ENCODE measurements at places on chromosomes 2 and 18.
A peak's percentile ranks its signal among the peaks of the same experiment; 100 is the strongest.

- no peak for DNase-seq
These were observed 121.4 kb downstream of the ZNF236 start for GRCh38 chr18:76943542-76944339.

DNA sequence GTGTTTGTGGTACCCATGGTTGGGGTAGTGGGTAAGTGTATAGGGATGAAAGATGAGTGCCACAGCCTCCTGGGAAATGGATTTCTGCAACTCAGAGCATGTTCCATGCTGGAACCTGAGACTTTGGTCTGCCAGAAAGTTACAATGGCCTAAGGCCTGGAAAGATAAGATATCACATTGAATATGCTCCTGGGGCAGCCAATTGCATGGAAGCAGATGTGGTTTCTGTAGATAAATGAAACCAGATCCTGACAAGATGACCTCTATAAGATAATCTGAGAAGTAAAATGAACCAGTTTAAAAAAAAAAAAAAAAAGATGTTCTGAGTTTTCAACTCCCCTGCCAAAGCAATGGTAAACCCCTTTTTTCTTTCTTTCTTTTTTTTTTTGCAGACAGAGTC lies 91.4 kb upstream of the NCK2 start:
- DNase-seq = no peak

- DNase-seq = no peak
These were observed 132.4 kb upstream of the APCDD1 start for GRCh38 chr18:10322004-10322403.

DNA sequence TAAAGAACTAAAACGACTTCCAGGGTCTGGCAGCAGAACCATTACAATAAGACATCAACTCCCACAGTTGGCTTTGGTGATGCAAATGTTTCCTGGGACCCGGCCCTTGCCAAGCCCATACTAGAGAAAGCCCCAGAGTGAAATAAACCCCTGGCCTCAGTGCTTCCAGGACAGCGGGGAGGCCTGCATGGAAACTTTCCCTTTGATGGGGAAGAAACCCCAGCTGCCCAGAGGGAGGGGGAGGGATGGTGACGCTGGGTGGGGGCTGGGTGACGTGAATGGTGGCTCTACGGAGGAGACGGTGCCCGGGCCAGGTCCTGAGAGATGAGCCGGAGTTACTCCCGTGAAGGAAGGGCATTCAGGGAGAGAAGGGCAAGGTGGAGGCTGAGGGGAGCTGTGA lies 27.5 kb downstream of the INHBB start:
- no peak for DNase-seq

GRCh38 chr2:16425462-16426336 lies 239.9 kb downstream of the CYRIA start:
- no peak for DNase-seq

DNA sequence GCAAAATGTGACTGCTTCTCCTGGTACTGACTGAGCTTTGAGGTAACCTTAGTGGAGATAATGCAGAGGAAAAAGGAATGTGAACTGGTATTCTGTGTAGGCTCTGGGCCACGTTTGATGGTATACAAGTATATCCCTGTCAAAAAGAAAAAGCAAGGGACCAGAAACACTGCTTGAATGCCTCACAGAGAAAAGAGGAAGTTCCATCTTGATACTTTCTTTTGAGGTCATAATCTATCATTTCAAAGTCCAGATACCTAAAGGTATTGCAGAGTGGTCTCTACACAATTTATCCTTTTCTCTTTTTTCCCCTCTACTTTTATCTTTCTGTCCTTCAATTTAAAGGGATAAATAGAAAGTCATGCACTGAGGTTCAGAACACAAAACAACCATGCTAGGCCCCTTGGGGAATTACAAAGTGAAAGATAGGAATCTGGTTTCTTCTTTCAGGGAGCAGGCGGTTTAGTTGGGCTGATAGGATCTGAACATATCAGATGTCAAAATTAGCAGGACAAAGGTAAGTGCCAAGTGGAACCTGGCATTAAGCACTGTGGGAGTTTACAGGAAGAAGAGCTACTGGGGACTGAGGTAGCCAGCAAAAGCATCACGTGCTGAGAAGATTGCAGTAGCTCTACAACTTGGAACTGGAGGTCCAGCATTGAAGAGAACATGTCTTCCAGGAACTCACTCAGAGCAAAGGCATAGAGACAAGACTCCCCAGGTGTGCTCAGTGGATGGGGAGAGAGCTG lies 121.2 kb downstream of the LYPD6 start:
- DNase-seq = no peak

DNA sequence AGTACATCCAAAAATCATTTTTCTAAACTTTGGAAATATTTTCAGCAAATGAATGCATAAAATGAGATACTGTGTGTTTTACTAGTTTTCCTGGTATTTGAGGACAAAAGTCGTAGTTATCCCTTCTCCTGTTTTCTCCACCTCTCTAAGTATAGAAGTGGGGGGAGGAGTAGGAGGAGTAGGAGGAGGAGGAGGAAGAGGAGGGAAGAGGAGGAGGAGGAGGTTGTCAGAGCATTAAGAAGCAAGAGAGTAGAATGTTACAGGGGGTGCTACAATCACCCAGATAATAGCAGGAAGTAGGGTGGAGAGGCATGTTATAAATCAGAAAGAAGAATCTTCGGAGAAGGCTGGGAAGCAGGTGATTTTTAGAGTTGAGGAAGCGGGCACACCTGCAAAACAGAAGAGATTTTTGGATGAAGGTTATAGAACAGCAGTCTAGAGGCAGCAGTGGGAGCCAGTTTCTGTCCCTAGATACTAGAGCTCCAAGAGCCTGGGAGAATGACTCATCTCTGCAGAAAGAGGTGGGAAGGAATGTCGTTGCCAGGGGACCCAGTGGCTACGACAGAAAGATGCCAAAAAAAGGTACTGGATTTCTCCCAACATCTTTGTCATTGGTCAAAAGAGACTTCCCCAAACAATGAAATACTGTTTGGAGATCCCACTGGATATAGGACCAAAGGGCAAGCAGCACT lies 44.2 kb upstream of the AQP4 start:
- DNase-seq = peak; percentile 58

GRCh38 chr2:166610913-166611305 lies 116.9 kb upstream of the SCN7A start:
- DNase-seq = no peak

DNA sequence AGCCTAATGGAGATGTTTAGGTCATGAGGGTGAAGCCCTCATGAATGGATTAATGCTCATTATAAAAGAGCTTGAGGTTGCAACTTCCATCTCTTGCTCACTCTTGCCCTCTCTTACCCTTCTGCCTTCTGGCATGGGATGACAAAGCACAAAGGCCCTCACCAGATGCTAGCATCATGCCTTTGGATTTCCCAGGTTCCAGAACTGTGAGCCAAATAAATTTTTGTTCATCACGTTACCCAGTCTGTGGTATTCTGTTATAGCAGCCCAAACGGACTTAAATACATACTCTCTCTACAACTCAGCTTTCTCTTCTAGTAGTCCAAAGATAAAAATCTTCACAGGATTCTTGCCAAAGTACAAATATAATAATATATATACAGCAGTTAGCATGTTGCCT lies 75.8 kb downstream of the LNPK start:
- no peak for DNase-seq

DNA sequence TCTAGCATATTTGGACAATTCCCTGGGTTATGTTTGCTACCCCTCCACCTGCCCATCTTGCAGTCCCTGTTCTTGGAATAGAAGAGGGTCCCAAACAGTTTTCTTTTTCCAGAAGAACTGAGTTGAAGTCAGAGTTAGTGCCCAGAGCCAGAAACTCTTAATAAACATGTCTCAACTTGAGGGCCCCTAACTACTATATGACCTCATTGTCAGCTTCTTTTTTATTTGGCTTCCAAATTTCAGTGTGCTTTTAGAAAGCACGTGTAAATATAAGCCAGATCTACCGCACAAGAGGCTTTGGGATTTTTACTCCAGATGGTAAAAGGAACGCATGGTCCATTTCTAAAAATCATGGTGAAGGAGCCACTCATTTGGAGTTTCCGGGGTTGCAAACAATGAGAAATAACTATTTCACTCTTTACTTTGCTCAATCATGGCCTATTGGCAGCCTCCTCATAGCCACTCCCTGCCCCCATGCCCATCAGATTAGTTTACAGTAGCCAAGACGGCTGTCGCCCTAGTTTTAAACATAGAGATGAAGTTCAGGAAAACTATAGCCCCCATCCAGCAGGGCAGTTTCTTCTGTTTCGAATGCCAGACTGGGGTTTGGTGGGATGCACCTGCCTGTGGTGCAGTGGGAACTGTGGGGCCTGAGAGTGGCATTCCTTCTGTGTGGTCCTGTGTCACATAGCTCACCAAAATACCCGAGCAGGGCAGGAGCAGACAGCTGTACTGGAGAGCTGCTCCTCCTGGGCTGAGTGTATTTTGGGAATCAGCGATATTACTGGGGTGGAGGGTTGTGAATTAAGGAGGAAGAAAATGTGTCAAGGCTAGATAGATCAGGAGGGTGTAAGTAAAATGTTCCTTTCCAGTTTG lies 1.7 kb downstream of the MAPRE3 start:
- no peak for DNase-seq

DNA sequence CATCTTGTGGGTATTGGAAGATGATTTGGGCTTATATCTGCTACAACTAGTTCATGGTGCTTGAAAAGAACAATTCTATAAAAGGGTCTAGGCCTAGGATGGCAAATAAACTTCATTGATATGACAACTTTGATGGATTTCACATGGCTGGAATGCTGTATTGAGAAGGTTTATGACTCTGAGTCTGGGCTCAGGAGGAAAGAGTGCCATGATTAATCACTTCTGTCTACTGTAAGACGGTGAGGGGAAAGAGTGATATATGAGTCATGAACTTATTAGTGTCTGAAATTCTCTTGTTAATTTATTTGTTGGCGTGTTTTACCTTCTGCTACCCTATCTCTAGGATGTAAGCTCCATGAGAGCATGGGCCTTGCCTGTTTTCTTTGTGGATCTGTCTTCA lies 17.0 kb upstream of the ADCYAP1 start:
- DNase-seq = no peak

DNA sequence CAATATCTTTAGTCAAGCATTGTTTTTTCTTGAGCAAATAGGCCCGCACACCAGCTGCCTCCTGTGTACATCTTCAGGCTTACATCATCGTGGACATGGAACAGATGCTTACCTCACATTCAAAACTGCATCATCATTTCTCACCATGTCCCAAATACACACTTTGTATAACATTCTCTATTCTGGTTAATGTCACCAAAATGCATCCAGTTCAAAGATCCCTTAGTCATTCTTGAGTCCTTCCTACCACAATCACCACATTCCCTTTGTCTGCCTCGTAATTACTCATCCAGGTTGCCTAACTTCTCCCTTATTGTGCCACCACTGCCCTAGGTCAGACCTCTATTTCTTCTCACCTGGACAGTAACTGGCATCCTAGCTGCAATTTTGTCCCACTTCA lies 373.7 kb upstream of the GALNT5 start:
- no peak for DNase-seq

DNA sequence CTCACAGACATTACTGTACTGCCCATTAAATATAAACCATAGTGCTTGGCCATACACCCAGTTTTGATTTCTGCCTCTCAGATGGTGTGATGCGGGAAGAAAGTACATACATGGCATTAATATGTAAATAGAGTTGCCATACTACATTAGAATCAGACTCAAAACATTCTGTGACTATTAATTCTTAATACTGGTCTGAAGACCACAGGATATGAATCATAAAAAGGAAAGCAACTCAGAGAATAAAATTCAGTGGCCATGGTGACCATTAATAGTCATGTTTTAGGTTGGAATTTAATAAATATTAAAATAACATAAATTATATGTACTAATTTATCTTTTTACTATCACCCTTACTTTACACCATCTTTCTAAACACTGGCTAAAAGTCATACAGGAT lies 33.0 kb upstream of the WDR75 start:
- DNase-seq = no peak

GRCh38 chr18:13376298-13376840 lies 157.8 kb downstream of the LDLRAD4 start:
- DNase-seq = no peak

GRCh38 chr2:29000481-29000880 lies 19.4 kb downstream of the TOGARAM2 start:
- DNase-seq = peak; percentile 78

GRCh38 chr2:98463081-98463481 lies 18.4 kb downstream of the INPP4A start:
- no peak for DNase-seq

DNA sequence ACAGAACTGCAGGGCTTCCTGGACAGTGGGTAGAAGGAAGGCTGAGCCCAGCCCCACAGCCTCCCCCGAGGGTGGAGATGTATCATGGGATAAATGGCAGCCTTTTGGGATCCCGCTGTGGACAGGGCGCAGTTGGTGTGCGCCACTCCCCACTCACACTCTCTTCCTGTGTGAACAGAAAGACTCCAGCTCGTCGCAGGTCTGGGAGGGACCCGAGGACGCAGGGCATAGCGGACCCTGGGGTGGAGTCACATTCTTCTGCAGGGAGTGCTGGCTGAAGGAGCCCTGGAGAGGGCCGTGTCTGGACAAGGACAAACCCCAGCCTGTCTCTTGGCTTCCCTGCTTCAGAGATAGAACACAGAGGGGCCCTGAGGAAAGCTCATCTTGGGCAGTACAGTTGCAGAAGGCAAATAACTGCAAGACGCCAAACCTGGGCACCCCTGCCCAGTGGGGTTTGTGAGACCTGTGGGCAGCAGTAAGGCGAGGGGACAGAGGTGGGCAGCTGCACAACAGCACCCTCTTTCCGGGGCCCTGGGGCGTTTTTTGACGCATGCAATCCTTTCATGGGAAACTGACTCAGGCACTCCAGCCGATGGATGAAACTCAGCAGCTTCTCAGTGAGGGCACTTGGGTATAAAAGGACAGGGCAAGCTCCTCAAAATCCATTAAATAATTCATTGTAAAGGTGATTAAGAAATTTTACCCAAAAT lies 101.9 kb downstream of the USP40 start:
- DNase-seq = no peak

DNA sequence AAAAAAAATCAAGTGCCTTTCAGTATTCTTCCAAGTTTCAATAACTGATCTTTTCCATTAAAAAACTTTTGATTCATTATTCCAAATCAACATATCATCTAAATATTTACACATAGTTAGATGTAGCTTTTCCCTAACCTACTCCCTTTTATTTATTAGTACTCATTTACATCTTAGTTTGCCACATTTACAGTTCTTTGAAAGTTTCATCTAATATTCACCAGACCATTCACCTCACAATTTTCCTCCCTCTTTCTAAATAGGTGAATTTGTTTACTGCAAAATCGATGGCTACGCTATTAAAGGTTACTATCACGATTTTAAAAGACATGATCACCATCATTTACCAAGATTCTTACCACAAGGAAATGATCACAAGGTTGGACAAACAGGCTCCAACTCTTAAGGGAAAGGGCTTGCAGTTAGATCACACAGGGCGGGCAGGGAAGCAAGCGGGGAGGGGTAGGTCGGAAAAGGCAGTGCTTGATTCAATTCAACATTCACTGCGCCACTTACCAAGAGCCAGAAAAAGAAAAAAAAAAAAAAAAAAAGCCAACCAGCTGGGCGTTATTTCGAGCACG lies 654 bp upstream of the MARCHF7 start:
- peak; percentile 70 for DNase-seq

GRCh38 chr2:227479865-227480475 lies 8.0 kb downstream of the AGFG1 start:
- DNase-seq = peak; percentile 51

- DNase-seq = no peak
These were observed 326.4 kb upstream of the SPHKAP start for GRCh38 chr2:228507870-228508269.
